ENCODE measurements at places on chromosomes 11 and 22.

- no peak for DNase-seq
These were observed 70.6 kb upstream of the EP300 start for GRCh38 chr22:41021613-41022454.

DNA sequence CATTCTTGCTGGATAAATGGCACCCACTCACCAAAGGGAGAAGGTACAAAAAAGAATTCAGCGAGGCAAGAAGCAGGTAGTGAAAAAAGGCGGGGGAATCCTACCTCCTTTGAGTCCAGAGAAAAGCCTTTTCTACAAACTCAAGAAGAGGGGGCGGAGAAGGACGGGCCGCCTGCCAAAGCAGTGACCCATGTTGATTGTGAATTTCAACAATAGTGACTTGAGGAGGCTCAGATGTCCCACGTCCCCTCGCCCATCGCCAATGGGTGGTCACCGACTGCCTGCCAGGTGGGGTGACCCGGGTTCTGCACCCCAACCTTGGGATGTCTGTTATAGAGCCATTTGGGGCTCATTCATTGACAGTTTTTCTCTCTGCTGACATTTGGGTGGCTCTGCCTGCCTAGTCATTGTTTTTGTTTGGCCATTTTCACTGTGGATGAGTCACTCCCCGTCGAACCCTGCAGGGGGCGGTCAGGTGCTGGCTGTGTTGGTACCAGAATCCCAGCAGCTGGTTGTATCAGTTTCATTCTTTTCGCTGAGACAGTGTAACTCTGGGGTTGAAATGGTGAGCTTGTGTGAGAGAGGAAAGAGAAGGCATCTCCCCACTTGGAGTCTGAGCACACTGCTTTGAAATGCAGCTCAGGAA is 163.4 kb upstream of the NCAM1 start:
- no peak for DNase-seq

DNA sequence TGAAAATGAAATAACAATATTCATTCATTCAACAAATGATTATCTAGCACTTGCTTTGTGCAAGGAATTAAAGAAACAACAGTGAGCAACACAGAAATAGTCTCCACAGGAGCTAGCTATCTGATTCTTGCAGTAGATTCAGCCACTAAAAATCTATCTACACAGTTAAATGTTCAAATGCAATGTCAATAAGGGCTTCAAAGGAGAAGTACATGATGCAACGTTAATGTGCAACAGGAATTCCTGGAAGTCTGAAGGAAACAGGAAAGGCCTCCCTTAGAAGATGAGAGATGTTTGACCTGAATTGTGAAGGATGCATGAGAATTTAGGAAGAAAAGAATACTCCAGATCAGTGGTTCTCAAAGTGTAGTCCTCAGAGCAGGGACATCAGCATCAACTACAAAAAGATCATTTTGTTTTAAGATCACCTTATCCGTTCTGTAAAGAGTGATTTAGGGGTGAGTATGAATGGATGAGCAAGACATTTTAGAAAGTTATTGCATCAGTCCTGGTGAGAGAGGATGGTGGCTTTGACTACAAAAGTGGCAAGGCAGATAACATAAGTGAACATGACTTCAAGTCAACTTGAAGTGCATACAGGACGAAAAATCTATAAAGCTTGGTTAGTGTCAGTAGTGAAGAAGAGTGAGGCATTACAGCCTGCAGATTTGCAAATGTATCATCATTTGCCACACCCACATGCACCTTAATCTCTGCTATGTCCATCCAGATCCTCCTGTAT is 96.0 kb downstream of the ETS1 start:
- no peak for DNase-seq

- no peak for DNase-seq
These were observed 13.7 kb upstream of the A4GALT start for GRCh38 chr22:42734406-42734805.

GRCh38 chr11:75502138-75502537 is 23.6 kb downstream of the GDPD5 start:
- DNase-seq = no peak

DNA sequence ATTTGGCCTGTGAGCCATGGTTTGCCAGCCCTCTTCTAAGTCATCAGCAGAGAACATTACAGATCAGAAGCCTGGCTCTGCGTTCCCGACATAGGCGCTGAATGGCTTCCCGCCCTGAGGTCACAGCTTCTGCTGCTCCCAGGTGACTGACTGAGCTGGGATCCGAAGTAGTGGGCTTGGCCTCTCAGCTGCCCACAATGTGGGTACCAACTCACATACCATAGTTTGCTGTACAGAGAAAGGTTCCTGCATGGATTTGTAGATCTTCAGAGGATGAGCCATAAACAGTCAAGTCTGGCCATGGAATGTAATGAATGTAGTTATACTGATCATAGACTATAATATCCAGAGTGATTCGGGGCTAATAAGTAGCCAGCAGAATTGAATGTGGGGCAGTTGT is 42.6 kb downstream of the TEAD1 start:
- DNase-seq = no peak

DNA sequence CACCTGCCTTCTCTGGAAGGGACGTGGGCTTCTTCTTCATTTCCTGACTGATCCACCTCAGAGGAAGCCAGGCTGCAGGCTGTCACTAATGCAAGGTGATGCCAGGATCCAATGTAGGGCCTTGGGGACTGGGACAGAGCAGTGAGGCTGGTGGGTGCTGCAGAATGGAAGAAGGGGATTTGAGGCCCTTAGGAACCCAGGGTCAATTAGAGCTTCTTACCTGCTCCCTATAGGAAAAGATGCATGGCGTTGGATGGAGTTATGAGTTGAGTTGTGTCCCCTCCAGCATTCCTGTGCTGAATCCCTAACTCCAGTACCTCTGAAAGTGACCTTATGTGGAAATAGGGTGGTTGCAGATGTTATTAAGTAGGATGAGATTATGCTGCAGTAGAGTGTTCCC is 190.4 kb downstream of the MIAT start:
- no peak for DNase-seq

Data from HS-27A (cell line).